AG08396 (cell line): ENCODE measurements at places on chromosomes 7 and 10.
A peak's percentile ranks its signal among the peaks of the same experiment; 100 is the strongest.

DNA sequence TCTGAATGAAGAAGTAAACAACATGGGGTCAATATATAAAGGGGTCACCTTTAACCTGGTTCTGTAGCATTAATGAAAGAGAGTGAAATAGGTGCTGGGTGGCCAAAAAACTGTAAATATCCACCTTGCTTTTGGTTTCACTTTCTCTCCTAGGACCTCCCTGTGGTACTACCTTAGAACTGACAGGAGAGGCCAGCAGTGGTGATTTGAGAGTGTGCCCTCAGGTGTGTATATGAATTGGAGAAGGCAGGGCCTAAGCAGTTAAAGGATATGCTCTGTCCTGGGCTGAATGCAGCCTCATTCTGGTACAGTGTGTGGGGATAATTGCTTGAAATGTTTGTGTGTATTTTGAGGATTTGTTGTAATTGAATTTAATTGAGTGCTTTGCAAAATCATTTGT lies 62.0 kb downstream of the BBS9 start:
- DNase-seq: no peak

GRCh38 chr7:69994886-69995542 lies 396.7 kb downstream of the AUTS2 start:
- DNase-seq: no peak

DNA sequence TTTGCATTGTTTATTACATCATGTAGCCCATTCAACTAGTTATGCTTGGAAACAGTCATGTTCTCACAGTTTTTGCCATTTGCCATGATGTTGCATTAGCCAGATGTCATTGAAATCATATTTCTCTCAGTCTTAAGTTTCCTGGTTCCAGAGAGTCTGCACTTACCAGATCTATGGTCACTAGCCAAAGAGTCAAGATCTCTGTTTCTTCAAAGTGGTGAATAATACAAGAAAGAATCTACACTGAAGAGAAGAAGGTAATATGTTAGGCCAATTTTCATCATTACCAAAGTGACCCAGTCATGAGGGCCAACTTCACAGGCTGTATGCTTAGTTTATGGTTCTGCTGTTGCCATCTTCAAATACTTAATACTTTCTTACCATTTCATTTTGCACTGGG lies 89.0 kb upstream of the PHYHIPL start:
- DNase-seq: no peak

DNA sequence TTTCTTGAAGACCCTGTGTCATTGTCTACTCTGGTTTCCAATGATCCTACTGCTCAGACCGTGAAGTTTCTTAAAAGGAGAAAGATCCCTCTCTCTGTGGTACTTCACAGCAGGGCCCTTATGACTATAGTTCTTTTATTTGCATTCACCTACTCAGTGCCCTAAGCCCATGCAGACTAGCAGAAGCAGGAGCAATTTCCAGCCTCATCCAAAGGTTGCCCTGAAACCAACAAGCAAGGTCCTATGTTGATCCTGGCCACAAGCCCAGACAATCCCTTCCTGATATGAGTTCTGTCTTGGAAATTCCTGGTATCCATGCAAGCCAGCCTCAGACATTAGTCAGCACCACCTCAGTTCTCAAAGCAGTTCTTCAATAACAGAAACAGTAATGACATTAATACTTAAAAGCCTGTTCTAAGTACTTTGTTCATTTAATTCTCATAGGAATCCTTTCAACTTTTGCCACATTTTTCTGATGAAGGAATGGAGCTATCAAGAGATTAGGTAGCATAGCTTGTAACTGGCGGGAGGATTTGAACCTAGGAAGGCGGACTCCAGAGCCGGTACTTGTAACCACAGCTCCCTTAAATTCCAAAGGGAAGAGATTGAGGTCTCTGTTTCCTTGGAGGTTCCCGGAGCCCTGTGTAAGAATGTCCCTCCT lies 58.1 kb upstream of the ST8SIA6 start:
- peak; percentile 39 for DNase-seq

GRCh38 chr7:92058040-92058439 lies 76.2 kb downstream of the CYP51A1 start:
- no peak for DNase-seq

DNA sequence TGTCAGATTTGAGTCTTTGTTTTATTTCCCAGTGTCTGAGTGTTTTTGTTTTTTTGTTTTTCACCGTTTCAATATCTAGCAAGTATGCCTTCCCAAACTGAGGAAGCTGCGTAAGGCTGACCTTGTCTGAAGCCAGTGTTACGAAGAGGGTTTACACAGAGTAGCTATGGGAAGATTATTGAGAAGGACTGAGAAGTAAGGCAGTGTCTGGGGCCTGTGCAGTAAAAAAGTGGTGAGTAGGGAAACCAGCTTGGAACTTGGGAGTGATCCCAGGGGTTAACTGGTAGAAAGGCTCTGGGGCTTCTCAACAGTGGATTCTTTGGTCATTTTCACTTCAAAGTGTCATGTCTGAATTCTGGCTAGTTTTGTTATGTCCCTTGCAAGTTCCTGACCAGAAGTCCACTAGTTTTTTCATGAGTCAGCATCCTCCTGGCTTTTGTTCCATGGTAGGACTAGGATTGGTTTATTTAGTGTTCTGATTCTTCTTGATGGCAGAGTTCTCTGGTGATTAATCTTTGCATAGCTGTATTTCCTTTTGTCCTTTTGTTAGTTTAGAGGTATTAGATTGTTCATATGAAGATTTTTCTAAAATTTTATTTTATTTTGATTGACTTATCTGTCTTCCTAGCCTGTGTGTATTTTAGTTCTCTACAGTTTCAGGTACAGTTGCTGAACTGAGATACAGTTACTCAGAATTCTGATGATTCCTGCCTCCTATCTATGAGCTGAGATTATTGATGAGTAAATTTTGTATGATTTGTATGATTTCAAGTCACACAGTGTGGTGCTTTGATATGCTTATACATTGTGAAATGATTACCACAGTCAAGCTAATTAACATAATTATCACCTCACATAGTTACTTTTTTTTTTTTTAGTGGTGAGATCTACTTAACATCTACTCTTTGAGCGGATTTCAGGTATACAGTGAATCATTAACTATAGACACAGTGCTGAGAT lies 19.0 kb downstream of the GARS1 start:
- DNase-seq: no peak

- DNase-seq: peak; percentile 33
Measured at GRCh38 chr7:2354939-2355704, 495 bp downstream of the EIF3B start.

DNA sequence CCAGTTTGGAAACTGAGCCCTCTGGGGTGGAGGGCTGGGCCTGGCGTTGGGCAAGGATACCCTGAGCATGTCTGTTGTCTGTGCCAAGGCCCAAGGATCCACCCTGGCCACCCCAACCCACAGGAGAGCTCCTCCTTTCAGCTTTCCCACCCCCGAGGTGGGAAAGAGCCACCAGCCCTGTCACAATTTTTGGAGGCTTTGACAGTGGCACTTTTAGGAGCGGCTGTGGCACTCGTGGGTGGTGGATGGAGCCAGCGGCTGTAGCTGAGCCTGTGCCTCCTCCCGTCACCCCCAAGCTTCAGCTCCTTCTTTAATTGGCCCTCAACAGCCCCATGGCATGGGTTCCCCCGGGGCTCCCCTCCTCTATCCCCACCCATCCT lies 18.2 kb upstream of the ZNF862 start:
- DNase-seq: no peak

GRCh38 chr10:20976891-20977290 lies 79.8 kb upstream of the NEBL start:
- DNase-seq: no peak

DNA sequence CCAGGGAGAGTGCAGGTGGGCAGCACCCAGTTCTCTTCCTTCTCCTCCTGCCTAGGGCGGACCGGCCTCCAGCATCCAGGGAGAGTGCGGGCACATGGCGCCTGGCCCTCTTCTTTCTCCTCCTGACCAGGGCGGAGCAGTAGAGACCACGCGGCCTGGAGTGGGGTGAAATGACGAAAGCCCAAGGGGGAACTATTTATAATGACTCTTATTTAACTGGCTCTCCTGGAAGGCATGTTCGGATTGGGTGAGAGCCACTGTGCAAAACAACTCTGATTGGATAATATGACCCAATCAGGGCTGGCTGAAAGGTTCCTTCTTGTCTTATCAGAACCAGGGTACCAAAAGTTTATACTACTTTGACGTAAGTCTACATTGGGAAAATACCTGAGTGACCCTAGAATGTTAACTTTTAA lies 63.1 kb downstream of the ZNF37A start:
- DNase-seq: no peak

GRCh38 chr10:101772895-101773761 lies 2.8 kb downstream of the FGF8 start:
- peak; percentile 14 for DNase-seq

DNA sequence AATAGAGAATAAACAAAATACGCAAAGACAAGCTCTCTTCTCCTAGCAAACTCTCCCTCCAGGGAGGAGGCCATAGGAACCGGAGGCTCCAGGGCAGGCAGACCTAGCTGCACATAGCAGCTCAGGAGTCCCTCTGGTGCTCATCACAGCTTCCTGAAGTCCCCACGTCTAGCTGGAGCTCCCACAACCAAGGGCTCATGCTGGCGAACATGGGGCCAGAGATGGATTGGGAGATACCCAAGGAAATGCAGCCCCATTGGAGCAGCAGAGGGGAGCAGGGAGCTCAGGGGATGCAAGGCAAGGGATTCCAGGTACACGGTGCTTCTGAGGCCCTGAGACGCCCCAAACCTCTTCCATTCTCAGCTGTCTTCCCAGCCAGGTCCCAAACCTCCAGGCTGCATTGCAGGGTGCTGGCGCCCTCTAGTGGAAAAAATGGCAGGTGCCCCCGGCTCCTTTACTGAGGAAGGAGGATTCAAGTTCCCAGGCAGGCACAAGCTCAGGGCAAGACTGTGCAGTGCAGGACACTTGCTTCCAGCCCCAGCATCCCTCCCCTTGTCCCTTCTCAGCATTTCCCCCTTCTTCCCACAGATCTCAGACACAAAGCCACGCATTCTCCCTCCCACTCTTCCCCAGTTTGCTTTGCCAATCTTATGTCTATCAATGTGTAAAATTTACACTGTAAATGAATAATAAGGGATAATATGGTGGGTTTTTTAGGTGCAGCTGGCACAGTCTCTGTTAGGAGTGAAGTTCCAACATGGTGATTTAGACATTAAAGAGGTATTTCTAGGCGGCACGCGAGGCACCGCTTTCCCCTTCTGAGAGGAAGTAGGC lies 46.2 kb downstream of the GPAM start:
- DNase-seq: peak; percentile 84

DNA sequence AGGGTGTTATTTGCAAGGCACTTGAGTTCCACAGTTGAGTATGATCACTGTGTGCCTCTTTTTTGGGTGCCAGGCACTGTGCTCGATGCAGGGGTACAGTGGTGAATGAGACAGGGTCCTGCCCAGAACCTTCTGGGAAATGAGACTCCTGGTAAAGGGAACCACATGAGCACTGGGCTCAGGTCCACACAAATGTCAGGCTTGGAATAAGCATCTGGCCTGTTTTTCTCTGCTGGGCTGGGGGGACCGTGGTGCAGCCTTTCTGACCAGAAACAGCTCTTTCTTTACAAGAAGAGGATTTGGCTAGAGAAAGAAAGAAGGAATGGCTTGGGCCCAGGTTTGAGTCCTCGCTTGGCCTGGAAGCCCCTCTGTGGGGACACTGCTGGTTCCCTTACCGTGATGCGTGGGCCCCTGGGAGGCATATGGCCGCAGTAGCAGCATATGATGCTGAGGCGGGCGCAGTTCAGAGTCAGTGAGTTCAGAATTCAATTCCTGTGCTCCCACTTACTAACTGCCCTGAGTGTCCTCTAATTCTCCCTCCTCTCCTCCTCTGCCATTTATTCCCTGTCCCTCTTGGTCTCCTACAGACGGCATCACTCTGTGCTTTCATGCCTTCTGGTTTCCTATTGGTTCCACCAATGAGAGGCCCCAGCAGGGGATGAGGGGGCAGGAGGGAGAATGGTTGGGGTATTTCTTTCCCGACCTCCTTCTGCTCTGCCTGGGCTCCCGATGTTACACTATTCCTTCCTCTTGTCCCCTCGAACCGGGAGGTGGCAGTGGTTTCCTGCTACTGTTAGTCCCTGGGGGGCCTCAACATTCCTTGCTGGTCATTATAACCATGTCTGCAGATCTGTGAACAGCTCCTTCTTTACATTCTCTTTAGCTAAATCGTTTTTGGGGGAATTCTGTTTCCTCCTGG lies 9.6 kb upstream of the KCP start:
- DNase-seq: no peak

DNA sequence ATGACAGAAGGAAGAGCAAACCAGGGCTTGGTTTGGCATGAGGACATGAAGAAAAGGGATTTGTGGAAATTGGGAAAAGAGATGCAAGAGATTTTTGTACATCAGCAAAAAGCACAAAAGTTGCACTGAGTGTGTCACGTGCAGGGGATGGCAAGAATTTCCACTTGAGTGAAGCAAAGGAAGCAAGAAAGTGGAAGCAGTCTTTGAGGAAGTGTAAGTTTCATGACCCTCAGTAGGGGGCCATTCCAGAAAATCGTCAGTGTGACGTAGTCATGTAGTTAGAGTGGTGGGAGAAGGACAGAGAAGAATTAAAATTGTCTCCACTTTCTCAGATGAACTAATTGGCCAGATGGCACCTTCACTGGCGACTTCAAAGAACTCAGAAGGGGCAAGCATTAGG lies 123.3 kb upstream of the FZD1 start:
- DNase-seq: no peak

GRCh38 chr7:24284699-24285506 lies 913 bp downstream of the NPY start:
- no peak for DNase-seq

- peak; percentile 15 for DNase-seq
Measured at GRCh38 chr10:17375936-17376584, 78.3 kb downstream of the ST8SIA6 start.

- DNase-seq: no peak
Measured at GRCh38 chr7:144594580-144594979, 191.1 kb upstream of the NOBOX start.

GRCh38 chr10:28317760-28318159 lies 14.9 kb upstream of the MPP7 start:
- no peak for DNase-seq

- DNase-seq: no peak
Measured at GRCh38 chr10:50417486-50417885, 166.2 kb upstream of the ASAH2 start.

DNA sequence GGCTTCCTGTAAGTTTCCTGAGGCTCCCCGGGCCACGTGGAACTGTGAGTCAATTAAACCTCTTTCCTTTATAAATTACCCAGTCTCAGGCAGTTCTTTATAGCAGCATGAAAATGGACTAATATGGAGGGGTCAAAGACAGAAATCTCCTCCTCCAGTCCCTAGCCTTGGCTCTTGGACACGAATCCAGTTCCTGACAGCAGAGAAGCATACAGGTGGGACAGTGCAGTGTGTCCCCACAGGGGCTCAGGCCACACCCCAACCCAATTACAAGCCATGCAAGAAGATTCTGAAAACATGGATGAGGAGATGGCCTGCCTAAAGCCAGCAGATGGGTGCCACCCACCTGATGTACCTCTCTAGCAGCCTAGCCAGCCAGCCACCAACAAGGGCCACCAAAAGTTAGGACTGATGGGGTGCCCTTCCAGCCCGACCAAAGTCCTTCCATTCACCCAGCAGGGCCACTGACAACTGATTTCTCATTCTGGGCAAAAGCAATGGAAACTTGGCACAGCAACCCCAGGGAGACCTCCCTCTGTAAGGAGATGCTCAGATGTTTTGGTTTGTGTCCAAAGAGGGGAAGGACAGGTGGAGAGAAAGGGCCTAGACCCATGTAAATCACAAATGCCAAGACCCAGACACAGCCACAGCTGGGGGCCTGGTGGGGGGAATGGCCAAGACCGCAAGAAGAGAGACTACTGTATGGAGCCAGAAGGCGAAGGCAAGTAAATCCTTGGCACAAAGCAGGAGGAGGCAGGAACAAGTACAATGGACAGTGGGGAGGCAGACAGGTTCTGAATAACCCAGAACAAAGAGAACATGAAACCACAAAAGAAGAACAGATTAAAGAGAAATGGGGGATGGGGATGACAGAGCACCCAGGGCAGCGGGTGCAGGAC lies 13.6 kb downstream of the GPRIN2 start:
- DNase-seq: no peak

GRCh38 chr10:306675-307185 lies 171.5 kb downstream of the ZMYND11 start:
- DNase-seq: no peak
